ENCODE measurements at places on chromosomes 5 and 9.
A peak's percentile ranks its signal among the peaks of the same experiment; 100 is the strongest.

DNA sequence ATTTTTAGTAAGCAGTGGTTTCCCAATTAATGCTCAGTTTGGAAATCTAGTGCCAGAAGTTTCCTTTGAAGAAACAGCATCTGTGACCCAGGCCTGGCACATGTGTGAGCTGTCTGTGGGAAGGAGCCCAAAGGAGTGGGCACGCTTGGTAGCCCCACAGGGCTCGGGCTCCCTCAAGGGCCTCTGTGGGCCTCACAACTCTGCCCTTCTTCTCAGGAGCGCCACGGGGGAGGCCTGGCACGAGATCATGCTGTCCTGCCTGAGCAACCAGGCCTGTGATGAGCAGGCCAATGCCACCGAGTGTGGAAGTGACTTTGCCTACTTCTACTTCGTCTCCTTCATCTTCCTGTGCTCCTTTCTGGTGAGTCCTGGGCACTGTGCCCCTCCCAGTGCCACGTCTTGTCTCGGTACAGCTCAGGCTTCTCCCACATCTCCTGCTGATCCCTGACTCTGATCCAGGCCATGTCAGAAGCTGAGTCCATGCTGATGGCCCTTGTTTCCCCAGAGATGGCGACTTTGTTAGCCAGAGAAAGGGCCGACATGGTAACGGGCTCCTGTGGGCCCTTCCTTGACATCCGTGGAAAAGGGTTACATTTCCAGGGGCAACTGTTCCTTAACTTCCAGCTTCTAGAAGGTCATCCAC, 200.4 kb downstream of the CACNA1B start:
- DNase-seq = peak; percentile 14

GRCh38 chr9:113486327-113486726, 22.8 kb downstream of the RGS3 start:
- DNase-seq = no peak

- no peak for DNase-seq
Measured at GRCh38 chr5:74075501-74076484, 449.8 kb downstream of the ARHGEF28 start.

GRCh38 chr5:149323210-149323609, 22.1 kb upstream of the GRPEL2 start:
- no peak for DNase-seq

DNA sequence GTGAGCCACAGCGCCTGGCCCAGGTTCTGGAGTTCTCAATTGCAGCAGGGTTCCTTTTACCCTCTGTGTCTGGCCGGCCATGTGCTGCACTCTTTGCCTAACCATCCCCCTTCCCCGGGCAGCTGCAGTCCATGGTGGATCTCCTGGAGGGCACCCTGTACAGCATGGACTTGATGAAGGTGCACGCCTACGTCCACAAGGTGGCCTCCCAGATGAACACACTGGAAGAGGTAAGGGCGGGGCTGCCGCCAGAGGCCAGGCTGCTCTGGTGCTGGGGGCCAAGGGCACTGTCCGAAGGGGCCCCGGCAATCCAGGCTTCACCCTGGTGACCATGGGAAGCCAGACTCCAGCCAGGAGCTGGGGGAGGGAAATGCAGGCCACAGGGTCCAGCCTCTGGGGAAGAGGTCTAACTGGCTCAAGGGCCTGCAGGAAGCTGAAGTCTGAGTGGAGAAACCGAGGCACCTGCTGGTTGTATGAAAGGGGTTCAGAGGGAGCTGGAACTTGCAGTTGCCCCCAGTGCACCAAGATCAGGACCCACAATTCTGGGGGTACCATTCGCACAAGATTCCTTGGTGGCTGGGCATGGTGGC, 18.1 kb downstream of the OLFML2A start:
- no peak for DNase-seq

DNA sequence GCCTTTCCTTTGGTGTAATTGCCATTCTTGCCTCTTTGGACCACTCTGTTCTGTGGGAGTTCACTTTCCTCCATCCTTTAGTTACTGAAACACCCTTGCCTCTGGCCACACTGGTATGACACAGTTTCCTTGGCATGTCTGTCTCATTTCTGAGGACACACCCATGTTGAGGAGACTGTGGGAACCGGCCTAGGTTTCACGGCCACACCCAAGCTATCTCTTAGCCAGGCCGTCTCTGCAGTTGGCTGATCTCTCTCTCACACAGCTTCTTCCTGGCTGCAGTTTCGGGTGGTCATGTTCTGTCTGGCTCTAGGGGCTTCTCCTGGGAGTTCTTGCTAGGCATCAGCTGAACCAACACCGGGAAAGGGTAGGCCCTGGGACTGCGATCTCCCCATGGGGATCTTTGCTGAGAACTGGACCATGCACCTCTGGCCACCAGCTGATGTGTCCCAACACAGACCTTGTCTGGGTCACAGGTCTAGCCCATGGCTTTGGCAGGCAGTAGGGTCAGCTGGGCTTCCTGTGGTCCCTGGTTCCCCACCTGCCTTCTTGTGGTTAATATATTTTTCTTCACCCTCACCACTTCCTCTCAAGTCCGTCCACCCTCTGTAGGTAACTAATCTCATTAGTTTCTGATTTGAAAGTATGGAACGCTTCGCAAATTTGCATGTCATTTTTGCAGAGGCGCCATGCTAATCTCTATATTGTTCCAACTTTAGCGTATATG, 24.9 kb downstream of the ARHGEF37 start:
- no peak for DNase-seq

- no peak for DNase-seq
Measured at GRCh38 chr9:115084709-115085108, 33.2 kb downstream of the TNC start.

DNA sequence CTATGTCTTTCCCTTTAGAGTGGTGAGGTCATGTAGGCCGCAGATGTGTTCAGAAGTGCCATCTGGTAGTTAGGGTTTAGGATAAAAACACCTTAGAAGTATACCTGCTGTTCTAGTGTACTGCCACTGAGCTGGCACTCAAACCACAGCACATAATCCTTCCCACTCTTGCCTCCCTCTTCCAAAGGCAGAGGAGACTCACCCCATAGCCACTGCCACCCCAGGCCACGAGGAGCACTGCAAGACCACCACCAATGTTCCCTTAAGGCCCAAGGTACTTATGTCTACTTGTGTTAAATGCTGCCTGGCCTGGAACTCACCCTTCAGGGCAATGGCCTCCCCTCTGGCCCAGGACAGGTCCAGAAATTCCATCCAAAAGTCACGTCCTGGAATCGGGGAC, 379.5 kb upstream of the EDIL3 start:
- no peak for DNase-seq

- no peak for DNase-seq
Measured at GRCh38 chr5:175809531-175810121, 61.8 kb upstream of the CPLX2 start.

GRCh38 chr5:11909471-11909870, 5.2 kb upstream of the CTNND2 start:
- DNase-seq = no peak

DNA sequence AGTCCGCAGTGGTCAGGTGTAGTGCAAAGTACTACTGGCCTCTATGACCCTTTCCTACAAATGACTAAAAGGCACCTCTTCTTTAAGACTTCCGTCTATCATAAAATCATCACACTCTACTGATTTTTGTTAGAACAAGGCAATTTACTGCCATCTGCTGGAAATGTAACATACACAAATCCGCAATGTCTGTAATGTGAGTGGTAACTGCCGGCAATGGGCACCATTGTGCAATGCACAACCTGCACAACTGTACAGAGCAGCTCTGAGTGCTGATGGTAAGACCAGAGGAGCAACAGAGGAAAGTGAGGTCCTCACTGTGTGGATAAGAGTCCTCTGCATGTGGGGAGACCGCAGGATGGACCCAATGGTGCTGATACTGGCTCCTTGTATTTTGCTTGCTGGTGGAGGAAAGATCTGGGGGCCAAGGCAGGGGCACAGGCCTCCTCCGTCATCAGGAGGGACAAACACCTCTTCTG, 103.7 kb downstream of the ATPSCKMT start:
- no peak for DNase-seq

DNA sequence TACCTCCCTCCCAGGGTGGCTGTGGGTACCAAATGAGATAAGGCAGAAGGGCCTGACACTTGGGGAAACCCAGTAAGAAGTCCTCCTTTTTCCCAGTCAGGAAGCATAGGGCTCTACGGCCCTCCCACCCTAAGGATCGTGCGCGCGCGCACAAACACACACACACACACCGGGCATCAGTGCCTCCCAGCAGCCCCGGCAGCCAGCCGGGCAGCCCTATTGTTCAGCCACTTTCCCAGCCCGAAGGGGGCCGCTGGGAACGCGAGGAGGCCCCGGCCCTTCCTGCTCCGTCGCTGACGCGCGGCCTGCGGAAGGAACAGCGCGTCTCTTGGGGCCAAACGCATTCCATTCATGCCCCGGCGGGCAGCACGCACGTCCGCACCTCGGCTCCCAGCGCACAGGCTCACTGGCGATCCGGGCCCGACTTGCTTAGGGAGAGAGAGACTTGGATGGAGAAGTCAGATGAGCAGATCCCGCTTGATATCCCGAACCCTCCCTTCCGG, 22.6 kb downstream of the DUSP1 start:
- no peak for DNase-seq

- no peak for DNase-seq
Measured at GRCh38 chr5:116585227-116585626, 10.6 kb upstream of the SEMA6A start.

DNA sequence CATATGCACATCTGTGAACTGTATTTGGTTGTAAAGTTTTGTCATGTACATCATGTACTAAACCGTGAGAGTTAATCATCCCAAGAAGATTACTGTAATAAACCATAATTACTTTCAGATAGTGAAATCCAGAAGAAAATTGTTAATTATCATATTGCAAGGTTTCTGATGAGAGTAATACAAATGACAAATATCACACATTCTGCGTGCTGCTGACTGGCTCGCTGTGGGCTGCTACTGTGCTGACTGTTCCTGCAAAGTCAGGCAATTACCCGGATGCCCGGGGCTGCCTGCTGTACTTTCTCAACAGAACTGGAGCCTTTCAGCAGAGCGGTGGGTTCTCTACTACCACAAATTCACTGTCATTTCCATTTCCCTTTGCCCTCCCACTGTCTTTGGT, 68.3 kb downstream of the SMARCA2 start:
- DNase-seq = no peak

DNA sequence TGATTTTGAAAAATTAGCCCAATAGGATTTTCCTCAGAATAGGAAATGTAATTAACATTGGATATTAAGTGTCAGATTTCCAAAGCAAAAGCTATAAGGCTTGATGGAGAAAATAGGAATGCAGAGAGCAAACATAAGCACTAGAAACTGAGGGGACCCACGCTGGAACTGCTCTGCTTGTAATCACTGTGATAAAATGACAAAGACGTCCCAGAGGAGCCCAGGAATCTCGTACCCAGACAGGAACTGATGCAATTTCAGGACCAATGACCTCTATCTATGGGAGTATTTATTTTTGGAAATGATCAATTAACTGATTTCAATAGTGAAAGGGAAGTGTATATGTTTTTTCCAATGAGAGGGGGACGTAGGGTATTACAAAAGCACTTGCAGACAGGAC, 714.5 kb upstream of the WWC1 start:
- DNase-seq = no peak

GRCh38 chr5:19241690-19242089, 746.3 kb downstream of the CDH18 start:
- DNase-seq = no peak

DNA sequence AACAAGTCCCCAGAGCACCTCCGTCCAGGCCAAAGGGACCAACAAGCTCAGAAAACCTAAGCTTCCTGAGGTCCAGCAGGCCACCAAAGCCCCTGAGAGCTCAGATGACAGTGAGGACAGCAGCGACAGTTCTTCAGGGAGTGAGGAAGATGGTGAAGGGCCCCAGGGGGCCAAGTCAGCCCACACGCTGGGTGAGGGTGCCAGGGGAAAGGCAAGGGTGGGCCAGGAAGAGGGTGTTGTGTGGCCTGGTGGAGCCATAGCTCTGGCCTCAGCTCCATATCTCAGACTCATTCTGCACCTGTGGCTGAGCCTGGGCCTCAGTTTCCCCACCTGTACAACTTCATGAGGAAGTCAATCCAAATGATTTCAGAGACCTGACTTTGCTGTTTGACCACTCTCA, 20.7 kb downstream of the CD74 start:
- no peak for DNase-seq

DNA sequence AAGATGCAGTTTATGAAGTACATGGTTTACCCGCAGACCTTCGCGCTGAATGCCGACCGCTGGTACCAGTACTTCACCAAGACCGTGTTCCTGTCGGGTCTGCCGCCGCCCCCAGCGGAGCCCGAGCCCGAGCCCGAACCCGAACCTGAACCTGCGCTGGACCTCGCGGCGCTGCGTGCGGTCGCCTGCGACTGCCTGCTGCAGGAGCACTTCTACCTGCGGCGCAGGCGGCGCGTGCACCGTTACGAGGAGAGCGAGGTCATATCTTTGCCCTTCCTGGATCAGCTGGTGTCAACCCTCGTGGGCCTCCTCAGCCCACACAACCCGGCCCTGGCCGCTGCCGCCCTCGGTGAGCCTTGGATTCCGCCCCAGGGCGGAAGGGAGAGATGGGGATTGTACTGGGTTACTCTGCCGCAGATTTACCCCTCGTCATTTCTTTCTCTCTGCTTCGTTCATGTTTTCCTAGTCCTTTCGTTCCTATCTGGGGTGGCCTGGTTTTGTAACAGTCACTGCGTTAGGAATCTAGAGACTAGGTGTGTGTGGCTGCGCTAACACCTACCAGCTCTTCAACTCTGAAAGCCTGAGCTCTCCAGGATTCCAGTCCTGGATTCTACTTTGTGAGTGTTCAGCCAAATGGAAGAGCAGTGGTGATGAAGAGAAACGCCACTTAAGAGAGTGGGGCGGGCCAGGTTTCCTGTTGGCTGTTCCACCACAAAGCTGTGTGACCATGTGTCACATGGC, 638 bp downstream of the MRPS30 start:
- peak; percentile 82 for DNase-seq

DNA sequence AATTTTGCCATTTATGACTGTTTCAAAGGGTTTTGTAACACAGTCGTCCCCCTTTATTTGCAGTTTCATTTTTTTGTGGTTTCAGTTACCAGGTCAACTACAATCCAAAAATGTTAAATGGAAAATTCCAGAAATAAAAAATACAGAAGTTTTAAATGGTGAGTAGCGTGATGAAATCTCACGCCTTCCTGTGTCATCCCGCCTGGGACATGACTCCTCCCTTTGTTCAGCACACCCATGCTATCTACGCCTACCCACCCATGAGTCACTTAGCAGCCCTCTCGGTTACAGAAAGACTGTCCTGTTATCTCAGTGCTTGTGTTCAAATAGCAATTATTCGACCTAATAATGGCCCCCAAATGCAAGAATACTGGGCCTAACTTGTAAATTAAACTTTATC, 765.3 kb upstream of the ADAMTS16 start:
- DNase-seq = no peak

- peak; percentile 77 for DNase-seq
Measured at GRCh38 chr5:151068433-151069197, 12.2 kb downstream of the TNIP1 start.
